OCI-LY7 (cell line): ENCODE measurements at places on chromosomes 11 and 22. TPM values are rescaled to one million over a fixed set of nuclear protein-coding genes. Genes with fewer than 3 reads are reported as not detected.

- DNase-seq = no peak
Measured at GRCh38 chr11:78710417-78710816, 135.8 kb upstream of the NARS2 start.

GRCh38 chr11:63871962-63872799 is 33.3 kb downstream of the MARK2 start:
- peak; percentile 8 for DNase-seq

DNA sequence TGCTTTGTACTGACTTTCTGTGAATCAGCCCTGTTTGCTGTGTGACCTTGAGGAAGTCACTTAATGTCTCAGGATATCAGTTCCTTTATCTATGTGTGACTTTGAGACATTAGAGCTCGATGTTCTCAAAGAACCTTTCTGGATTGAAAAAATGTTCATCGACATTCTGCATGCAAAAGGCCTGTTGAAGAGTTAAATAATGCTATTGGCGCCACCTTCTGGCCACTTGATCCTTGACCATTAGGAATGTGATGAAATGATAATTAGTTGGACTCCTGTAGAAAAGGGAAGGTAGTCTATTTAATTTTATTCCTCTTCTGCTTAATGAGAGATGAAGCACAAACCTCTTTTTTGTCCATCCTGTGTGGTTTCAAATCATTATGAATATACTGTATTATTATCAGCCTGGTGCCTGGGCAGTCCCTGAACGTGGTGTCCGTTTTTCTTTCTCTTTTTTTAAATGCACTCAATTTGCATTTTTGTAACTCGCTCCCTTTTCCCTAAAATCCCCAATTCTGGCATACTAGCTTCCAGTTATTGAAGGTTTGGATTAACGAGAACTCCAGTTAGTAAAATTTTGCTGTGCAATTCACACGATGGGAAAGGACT is 20.7 kb downstream of the ELF5 start:
- DNase-seq = peak; percentile 67

- no peak for DNase-seq
Measured at GRCh38 chr11:2304506-2305139, 2.8 kb downstream of the TSPAN32 start.

- no peak for DNase-seq
Measured at GRCh38 chr11:1399386-1400316, 9.9 kb downstream of the BRSK2 start.

Gene MS4A12
- not detected in 2 replicates for total RNA-seq

Gene B4GALNT4
- not detected in 2 replicates for total RNA-seq

Gene DNAJB7
- not detected in 2 replicates for total RNA-seq

Gene GNAZ
- 38.5 and 42.8 TPM in 2 replicates for total RNA-seq
